ENCODE measurements at places on chromosomes 7 and 10.

- DNase-seq, result peak; percentile 69
Observed at GRCh38 chr10:130493021-130493420, 356.8 kb downstream of the GLRX3 start.

DNA sequence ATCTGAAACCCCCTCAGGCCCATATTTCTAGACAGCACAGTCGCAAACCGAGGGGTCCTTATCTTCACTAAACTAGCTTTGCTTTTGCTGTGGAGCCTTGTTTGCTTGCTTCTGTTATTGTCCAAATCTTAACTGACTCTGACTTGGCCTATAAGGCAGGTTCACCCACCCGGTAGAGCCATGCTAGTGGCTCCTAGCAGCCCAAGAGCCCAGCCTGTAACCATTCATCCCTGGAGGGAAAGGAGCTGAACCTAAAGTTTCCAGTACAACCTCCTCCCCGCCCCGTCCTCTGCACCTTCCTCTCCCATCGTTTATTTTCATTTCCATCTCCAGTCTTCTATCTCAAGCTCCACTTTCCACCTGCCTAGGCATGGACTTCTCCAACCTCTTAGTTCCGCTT, 345.7 kb downstream of the PTPRN2 start:
- DNase-seq, result no peak

DNA sequence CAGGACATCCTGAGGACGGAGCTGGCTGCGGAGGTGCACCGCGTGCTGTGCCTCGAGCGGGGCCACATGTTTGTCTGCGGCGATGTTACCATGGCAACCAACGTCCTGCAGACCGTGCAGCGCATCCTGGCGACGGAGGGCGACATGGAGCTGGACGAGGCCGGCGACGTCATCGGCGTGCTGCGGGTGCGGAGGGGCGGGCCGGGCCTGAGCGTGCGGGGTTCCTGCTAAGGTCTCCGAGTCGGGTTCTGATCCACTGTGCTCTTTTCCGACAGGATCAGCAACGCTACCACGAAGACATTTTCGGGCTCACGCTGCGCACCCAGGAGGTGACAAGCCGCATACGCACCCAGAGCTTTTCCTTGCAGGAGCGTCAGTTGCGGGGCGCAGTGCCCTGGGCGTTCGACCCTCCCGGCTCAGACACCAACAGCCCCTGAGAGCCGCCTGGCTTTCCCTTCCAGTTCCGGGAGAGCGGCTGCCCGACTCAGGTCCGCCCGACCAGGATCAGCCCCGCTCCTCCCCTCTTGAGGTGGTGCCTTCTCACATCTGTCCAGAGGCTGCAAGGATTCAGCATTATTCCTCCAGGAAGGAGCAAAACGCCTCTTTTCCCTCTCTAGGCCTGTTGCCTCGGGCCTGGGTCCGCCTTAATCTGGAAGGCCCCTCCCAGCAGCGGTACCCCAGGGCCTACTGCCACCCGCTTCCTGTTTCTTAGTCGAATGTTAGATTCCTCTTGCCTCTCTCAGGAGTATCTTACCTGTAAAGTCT, 10.4 kb downstream of the ATG9B start:
- DNase-seq, result peak; percentile 87

DNA sequence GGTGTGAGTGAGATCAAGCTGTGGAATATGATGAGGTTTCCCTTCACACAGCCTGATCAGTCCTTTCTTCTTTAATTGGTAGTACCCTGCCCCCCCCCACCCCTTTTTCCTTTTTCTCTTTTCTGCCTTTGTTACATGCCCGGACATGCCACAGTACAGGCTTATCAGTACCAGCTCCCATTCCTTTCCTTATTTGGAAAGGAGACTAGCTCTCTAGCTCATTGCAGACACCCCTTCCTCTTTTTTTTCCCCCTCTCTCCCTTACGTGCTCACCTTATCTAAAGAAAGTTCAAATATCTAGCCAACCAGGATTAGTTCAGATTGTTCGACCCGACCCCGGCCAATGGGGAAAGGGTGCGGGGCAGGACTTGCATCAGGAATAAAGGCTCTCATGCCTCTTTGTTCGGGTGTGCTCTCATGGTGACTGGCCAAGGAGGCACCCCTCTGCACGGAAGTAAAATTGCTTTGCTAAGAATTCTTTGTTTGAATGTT, 230.4 kb downstream of the ACTR3B start:
- DNase-seq, result no peak

GRCh38 chr10:103192451-103193106, 493 bp downstream of the NT5C2 start:
- peak; percentile 90 for DNase-seq

DNA sequence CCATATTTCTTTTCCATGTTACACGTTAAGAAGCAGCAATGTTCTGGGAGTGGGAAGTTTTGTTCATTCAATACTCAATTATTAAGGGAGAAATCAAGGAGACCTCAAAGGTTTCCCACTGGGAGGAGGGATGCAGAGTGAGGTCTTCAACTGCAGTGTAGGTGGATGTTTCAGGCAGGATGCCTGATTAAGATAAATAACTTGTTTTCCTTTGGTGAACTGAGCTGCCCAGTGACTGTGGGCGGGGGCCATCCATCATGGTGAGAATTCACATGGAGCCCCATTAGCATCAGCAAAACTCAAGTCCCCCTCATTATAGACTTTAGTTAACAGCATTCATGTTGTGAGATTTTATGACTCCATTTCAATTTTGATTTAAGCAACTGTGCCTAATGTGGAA, 121.1 kb downstream of the PLPP4 start:
- no peak for DNase-seq

- DNase-seq, result no peak
Observed at GRCh38 chr7:14894826-14895225, 7.7 kb downstream of the DGKB start.

- DNase-seq, result no peak
Observed at GRCh38 chr7:135789431-135789830, 40.8 kb upstream of the FAM180A start.

DNA sequence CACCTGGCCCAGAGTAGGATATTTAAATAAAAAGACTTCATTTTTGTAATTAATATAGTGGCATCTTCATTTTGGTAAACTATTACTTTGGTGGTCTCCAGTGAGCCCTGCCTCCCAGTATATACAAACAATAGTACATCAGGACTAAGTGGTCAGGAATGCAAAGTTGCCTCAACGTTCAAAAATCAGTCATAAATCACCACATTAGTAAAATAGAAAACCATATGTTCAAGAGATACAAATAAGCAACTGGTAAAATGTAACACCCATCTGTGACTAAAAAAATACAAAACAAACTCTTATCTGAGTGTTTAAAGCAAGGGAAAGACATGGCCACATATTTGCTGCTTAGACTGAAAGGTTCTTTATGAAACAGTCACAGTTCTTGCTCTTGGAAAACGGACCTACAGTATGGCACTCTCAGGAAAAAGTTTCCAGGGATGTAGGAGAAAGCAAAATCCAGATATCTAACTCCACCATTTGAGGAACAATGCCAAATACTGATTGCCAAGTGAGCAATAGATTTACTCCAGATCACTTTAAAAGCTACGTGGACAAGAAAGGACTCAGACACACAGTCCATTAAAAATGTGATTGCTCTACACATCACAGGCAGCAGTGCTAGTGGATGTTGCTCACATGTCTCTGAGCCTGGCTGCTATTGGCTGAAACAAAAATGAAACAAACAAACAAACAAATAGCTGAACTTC, 15.1 kb upstream of the RHOBTB1 start:
- DNase-seq, result no peak

DNA sequence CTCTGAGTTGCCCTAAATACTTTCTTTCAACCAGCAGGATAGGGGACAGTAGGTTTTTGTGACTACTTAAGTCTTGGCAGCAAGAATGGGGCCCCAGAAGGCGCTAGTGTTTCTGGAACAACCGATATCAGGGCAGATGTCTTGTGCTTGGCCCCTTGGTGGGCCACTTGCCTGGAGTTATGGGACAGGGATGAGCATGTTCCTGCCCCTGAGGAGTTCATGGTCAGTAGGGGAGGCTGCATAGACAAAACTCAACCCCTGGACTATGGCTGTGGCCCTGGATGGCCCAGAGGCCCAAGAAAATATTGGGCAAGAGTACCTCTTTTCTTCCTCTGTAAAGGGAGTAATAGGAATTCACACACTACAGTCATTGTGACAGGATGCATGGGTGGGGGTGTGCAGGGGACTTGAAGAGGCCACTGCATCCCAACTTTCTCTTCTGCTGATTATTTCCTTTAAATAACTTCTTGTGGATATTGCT, 57.7 kb upstream of the IGFBP3 start:
- DNase-seq, result no peak

- DNase-seq, result no peak
Observed at GRCh38 chr7:30788640-30789333, 17.6 kb downstream of the MINDY4 start.

DNA sequence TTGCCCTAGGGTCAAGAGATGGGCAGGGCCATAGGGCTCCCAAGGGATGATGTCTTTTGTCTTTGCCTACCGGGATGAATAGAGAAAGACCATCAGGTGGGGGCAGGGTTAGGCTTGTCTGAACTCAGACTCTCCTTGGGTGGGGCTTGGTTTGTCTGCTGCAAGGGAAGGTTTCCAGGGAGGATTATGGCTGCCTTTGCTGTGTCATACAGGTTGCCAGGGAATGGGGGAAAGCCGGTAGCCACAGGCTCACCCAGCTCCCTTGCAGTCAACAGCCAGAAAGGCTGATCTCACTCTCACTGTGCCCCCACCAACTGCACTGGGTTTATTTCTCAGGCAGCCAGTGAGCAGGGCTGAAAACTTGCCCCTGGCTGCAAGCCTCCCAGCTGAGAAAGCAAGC, 253.2 kb downstream of the POLR1F start:
- no peak for DNase-seq

GRCh38 chr10:14684354-14684753, 90.3 kb downstream of the FAM107B start:
- no peak for DNase-seq

- peak; percentile 71 for DNase-seq
Observed at GRCh38 chr7:90777465-90777864, 181.3 kb downstream of the CDK14 start.

DNA sequence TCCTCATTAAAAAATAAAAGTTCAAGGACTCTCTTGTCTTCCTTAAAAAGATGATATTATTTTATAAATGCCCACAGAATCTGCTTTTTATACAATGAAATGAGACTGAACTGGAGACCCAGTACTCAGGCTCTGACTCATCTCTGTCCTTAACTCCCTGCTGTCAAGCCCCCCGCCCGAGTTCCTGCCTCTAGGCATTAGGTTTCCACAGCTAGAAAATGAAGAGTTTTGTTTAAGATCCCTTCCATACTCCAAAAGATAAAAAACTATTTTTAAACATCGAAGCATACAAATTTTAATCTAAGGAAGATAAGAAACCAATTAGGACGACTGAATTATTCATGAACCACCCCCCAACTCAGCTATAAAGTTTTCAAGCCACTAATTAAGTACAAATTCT, 97.7 kb upstream of the FEZF1 start:
- DNase-seq, result no peak

DNA sequence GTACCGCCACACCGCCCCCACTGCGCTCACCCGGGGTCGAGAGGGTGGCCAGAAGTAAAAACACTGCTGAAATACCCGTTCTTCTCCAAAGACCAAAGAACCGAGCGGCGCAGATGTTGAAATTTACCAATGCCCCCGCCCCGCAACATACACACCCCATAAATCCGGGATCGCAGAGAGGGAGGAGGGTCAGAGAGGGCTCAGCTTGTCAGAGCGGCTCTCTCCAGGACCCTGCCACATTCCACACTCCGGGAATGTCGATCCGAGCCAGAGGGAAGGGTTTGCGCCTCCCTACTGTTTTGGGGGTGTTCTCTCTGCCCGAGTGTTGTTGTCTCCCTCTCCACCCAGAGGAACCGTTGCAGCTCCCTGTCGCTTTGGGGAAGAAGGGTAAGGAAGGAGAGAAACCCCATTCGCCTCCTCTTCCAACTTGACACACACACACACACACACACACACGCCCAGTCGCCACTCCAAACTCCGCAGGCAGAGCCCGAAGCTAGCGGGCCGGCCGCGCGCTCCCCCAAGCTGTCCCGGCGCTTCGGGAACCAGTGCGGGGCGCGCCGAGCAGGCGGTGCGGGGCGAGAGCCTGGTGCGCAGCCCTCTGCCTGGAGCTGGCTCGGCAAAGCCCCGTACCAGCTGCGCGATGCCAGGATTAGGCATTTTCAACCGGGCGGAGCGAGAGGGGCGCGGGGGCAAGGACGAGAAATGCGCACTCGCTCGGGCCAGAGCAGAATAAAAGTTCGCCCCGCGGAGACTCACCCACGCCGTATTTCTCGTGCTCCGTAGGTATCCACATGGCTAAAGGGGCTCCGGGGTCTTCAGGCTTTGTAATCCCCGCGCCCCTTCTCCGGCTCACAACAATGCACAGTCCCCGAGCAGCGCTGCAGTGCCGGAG, 609 bp downstream of the DOCK4 start:
- DNase-seq, result peak; percentile 81

DNA sequence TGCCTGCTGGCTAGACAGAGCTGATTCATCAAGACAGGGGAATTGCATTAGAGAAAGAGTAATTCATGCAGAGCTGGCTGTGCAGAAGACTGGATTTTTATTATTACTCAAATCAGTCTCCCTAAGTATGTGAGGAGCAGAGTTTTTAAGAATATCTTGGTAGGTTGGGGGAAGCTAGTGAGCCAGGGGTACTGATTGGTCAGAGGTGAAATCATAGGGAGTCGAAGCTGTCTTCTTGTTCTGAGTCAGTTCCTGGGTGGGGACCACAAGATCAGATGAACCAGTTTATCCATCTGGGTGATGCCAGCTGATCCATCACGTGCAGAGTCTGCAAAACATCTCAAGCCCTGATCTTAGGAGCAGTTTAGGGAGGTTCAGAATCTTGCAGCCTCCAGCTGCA, 39.8 kb downstream of the FOXI2 start:
- no peak for DNase-seq

DNA sequence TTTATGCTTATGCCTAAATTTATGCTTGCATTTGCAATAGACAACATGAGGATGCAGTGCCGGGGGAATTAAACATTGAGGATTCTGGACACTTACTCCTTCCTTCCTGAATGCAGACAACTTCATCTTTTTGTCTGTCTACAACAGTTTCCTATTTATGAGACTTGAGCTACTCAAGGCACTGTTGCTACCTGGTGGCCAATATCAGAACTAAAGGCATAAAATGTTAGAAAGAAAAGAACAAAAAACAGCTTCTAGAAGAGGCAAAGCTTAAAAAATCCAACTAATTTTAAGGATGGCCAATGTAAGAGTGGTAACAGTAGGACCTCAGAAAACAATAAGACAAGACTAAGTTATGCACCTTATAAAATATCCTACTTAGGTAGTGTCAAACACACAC, 144.5 kb upstream of the PTN start:
- no peak for DNase-seq

DNA sequence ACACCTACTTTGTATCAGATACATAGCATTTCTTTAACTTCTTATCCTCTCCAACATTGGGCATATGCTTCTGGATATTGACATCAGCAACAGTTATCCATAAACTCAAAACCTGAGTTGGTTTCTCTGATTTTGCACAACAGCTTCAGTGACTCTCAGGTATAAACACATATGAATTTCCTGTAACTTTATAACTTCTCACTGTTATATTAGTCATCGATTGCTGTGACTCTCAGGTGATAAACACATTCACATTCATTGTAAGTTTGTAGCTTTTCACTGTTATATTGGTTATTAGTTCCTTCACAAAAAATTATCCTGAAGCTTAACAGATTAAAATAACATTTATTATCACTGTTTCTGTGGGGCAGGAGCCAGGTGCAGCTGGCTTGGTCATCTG, 57.0 kb downstream of the ASAH2B start:
- DNase-seq, result no peak

- DNase-seq, result no peak
Observed at GRCh38 chr10:14740684-14741247, 33.9 kb downstream of the FAM107B start.
